ENCODE measurements at places on chromosomes 1 and 21.

- no peak for DNase-seq
Observed at GRCh38 chr1:210244746-210245367, 12.3 kb downstream of the SERTAD4 start.

- DNase-seq = peak; percentile 61
Observed at GRCh38 chr1:201480231-201481003, 11.4 kb upstream of the PHLDA3 start.

DNA sequence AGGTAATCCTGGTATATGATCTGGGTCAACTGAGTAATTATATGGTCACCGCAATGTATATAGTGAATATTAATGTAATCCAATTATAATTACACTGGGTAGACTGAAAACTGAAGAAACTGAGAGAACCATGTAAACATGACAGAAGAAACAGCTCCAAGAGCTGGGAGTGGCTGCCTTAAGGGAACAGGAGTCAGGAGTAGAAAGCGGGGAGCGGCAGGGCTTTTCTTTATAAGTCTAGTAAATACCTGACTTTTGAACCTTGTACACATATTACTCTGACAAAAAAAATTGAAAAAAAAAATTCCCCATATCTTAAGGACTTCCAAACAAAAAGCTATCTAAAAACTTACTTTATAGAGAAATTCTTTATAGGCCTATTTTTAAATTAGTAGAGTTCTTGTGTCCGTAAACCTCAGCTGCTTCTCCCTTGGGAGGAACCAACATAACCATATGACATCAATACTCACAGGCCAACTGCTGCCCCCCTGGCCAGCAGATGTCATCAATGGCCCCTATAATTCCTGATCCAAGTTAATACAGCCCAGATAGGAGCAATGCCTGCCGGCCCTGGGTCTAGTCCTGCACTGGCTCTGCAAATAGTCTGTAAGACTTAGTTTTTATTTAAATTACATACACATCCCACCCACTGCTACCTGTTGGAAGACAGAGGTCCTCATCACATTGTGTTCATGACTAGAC, 33.8 kb downstream of the THAP3 start:
- DNase-seq = no peak

- peak; percentile 11 for DNase-seq
Observed at GRCh38 chr1:92482665-92483609, 3.8 kb downstream of the GFI1 start.

- DNase-seq = no peak
Observed at GRCh38 chr21:15993951-15994350, 264.2 kb downstream of the USP25 start.
